ENCODE measurements at places on chromosomes 12 and 14.
A peak's percentile ranks its signal among the peaks of the same experiment; 100 is the strongest.

- no peak for DNase-seq
Observed at GRCh38 chr14:68822926-68823325, 30.1 kb upstream of the ZFP36L1 start.

DNA sequence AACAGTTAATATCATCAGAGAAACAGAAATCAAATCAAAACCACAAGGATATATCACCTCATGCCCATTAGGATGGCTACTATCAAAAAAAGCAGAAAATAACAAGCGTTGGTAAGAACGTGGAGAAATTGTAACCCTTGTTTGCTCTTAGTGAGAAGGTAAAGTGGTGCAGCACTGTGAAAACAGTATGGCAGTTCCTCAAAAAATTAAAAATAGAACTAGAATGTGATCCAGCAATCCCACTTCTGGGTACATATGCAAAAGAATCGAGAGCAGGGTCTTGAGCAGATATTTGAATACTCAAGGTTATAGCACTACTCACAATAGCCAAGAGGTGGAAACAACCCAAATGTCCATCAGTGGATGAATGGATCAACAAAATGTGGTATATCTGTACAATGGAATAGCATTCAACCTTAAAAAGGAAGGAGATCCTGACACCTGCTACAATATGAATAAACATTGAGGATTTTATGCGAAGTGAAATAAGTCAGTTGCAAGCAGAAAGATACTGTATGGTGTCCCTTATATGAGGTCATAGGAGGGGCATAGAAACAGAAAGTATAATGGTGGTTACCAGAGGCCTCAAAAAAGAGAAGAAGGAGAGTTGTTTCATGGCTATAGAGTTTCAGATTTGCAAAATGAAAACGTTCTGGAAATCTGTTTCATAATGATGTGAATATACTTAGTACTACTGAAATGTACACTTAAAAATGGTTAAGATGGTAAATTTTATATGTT lies 131.0 kb upstream of the EEA1 start:
- DNase-seq, result no peak

DNA sequence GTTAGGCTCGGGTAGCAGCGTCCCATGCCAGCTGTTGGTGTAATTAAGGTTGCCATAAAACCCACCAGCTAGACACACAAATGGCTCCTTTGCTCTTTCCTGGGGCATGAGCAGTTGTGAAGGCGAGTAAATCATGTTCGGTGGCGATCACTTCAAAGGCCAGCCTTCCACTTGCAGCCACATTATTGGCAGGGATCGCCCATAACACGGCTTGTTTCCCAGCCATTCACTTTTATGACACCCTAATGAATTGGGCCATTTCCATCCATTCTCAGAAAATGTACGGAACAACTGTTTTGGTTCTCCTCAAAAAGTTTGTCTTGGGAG lies 63.4 kb downstream of the BEGAIN start:
- no peak for DNase-seq

DNA sequence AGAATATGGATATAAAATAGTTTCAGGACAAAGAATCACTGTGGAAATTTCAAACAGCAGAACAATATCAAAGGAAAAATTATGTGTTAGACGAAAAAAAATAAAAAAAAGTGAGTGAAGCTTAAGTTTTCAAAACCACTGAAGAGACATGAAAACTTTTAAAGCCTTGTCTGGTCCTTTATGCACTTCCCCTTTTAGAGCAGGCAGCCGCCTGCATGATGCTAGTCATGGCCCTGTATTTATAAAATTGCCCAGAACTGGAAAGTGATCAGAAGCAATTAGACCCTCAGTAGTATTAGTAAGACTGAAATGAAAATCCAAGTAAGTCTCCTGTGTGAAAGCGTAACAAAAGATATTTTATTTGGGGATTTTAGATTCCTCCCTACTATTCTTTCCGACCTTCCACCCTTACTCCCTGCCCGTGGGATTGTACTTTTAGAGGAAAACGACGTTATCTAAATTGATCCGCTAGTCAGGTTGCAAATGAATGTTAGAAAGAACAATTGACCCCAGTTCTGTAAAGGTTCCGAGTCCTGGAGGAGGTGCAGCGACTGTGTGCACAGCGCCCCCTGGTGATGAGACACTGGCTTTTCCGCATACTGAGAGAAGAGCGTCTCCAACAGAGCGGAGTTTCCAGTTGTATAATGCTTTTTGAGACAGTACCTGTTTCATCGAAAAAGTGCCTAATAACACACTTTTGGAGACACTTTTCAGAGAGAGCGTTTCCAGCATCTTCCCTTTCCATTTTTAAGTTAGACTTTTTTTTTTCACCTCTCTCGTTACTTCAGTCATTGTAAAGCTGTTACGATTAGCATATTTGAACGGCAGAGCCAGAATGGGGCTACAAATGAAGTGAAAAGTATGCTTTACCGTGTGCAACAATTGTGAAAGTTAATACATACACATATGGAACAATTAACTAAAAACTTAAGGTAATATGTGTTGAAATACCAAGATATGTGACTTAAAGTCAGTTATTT lies 12.4 kb downstream of the MGST1 start:
- no peak for DNase-seq

DNA sequence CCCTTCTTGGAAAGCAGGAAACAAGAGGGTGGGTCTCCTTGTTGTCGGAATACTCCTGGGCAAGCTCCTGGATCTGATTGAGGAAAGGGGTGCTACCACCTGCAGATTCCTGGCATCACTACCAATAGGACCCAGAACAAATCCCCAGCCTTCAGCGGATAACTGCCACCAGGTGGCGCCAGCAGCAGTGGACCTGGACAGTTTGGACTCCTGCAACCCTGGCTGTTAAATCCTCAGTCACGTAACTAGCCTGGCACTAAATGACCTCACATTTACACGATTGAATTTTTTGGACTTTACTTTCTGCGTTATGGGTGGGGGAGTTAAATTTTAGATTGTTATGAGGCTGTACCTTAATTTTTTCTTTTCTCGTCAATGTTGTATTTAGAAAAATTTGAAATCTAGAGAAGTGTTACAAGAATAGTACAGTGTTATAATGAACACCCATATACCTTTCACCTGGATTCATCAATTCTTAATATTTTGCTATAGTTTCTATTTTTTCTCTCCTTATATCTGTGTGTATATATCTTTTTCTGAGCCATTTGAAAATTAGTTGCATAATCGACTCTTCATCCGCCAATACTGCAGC lies 95.6 kb downstream of the GAS2L3 start:
- DNase-seq, result peak; percentile 32

DNA sequence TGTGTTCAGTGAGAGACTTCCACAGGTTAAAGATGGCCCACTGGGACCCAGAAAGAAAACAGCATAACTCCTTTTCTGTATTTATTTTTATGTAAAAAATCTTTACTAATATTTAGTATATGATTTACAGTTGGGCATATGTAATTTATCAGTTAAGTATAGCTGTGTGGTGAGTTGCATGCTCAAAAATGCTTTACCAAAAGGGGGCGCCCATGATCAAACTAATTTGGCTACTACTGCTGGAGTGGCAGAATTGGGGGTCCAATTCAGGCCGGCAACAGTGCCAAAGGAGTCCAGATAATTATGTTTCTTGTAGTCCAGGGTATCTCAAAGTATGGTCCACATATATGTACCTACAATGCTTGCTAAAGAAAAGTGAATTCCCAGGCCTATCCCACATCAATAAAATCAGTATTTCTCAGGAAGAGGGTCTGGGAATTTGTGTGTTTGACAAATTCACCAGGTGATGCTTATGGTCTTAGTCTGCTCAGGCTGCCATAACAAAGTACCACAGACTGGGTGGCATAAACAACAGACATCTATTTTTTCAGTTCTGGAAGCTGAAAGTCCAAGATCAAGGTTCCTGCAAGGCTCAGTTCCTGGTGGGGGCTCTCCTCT lies 152.0 kb downstream of the KTN1 start:
- DNase-seq, result no peak

- DNase-seq, result no peak
Observed at GRCh38 chr14:72118841-72119240, 186.6 kb downstream of the RGS6 start.

DNA sequence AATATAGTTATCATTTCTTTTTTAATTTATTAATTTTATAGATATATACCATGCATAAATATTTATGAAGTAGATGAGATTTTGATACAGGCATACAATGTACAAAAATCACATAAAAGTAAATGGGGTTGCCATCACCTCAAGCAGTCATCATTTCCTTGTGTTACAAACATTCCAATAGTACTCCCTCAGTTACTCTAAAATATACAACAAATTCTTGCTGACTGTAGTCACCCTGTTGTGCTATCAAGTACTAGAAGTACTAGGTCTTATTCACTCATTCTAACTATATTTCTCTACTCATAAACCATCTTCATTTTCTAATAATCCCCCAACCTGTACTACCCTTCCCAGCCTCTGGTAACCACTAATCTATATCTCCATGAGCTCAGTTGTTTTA lies 432.6 kb upstream of the SYT1 start:
- DNase-seq, result no peak

GRCh38 chr14:63006531-63006930 lies 38.7 kb downstream of the KCNH5 start:
- DNase-seq, result no peak

- DNase-seq, result no peak
Observed at GRCh38 chr14:34713681-34714319, 593 bp downstream of the CFL2 start.

- no peak for DNase-seq
Observed at GRCh38 chr12:111954969-111955368, 58.0 kb downstream of the TMEM116 start.

DNA sequence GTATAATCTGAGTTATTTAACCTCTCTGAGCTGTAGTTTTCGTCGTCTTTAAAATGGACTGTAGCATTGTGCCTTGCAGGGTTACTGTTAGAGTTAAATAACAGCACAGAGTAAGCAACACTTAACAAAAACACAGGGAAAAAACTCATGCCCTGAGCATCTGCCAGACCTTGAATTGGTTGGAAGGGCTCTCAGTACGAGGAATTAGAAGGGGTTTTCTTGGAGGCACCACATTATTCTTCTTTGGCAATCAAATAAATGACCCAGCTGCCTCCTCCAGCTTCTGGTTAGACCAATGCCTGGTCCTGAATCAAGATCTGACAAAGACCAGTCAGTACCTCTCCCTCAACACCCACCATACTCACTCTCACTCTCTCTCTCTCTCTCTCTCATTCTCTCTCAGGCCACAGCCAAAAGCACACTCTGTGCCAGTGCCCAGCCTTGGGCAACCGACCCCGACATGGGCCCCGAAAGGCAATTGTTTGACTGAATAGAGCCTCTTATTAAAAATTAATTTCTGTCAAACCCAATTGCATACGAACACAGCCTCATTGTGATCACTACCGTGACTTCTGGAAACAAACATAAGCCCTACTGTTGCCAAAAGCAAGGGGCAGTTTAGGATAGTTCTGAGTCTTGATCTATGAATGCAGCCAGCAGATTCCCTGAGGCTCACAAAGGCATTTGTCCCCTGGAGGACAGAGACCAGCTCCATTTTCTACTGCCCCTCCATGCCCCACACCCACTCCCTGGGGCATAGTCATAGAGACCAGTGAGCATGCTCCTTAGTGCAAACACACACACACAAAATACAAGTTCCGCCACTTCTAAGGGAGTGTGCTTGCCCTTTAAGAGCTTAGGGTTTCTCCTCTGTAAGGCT lies 23.9 kb downstream of the DUSP6 start:
- no peak for DNase-seq

- no peak for DNase-seq
Observed at GRCh38 chr14:38400751-38401150, 144.9 kb upstream of the CLEC14A start.

DNA sequence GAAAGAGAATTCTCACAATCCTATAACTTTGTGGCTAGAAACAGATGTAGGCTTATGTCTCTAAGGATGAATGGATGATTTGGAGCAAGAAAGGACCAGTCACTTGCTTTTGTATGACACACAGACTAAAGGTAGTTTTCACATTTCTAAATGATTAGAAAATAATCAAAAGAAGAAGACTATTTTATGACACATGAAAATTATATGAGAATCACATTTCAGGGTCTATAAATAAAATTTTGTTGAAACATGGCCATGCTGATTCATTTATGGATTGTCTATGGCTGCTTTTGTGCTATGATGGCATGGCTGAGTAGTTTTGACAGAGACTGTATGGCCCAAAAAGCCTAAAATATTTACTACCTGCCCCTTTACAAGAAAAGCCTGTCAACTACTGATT lies 49.4 kb upstream of the FRMD6 start:
- no peak for DNase-seq
